ENCODE measurements at places on chromosomes 12 and 14. TPM values are rescaled to one million over a fixed set of nuclear protein-coding genes. Genes with fewer than 3 reads are reported as not detected.

DNA sequence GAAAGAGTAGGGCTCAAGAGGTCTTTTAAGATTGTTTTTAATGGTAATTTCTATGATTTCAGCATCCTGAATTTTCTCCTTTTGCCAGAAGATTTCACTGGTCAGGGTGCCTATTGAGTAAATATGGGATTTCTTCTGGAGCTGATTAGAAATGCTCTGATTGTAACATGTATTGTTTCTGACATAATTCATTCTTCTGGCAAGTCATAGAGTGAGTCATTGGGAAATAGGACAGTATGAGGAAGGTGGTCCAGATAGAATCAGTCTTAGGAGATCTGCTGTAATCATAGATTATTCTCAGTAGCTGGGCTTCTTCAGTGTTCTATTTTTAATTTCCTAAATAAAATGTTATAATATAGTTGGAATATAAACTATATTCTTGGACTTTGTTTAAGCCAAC is 182.0 kb upstream of the NAV3 start:
- no peaks in the 10 kb centered on the region for H3K36me3 ChIP-seq
- DNase-seq, result no peak
- H3K27me3 ChIP-seq, result no peaks in the 10 kb centered on the region
- H3K4me1 ChIP-seq, result no peaks in the 10 kb centered on the region
- no peak overlapping the region for H3K27ac ChIP-seq

The KRT3 gene
- total RNA-seq, result not detected

DNA sequence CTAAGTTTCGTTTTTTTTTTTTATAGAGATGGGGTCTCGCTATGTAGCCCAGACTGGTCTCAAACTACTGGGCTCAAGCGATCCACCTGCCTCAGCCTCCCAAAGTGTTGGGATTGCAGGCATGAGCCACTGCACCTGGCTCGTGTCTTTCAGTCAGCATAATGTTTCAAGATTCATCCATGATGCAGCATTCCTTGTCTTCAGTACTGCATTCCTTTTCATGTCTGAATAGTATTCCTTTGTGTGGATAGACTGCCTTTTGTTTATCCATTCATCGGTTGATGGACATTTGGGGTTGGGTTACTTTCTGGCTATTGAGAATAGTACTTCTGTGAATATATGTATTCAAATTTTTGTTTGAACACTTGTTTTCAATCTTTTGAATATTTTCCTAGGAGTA is 37.4 kb downstream of the HCAR2 start:
- H3K36me3 ChIP-seq, result no peaks in the 10 kb centered on the region
- no peak for DNase-seq
- no peaks in the 10 kb centered on the region for H3K27me3 ChIP-seq
- H3K27ac ChIP-seq, result no peak overlapping the region
- H3K4me1 ChIP-seq, result peaks cover 6% of the 10 kb centered on the region

The CRIP2 gene
- total RNA-seq, result 195 TPM

The PSME1 gene
- 106 TPM for total RNA-seq

DNA sequence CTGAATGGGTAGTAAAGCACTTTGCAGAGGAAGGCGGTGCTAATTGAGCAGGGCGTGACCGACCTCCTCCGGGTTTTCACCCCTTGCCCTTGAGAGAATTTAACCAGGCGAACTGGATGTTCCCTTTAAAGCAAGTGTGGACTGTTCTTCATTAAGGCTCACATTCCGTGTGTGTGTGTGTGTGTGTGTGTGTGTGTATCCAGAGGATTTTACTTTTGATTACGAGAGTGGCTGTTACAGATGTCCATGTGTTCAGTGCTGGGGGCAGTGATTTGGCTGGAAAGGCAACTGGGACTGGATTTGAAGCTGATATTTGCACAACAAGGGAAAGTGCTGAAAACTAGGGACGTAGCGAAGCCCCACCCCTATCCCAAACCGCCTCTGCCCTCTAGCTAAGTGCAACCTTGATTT is 2.2 kb downstream of the TMEM132C start:
- no peaks in the 10 kb centered on the region for H3K4me1 ChIP-seq
- DNase-seq, result no peak

DNA sequence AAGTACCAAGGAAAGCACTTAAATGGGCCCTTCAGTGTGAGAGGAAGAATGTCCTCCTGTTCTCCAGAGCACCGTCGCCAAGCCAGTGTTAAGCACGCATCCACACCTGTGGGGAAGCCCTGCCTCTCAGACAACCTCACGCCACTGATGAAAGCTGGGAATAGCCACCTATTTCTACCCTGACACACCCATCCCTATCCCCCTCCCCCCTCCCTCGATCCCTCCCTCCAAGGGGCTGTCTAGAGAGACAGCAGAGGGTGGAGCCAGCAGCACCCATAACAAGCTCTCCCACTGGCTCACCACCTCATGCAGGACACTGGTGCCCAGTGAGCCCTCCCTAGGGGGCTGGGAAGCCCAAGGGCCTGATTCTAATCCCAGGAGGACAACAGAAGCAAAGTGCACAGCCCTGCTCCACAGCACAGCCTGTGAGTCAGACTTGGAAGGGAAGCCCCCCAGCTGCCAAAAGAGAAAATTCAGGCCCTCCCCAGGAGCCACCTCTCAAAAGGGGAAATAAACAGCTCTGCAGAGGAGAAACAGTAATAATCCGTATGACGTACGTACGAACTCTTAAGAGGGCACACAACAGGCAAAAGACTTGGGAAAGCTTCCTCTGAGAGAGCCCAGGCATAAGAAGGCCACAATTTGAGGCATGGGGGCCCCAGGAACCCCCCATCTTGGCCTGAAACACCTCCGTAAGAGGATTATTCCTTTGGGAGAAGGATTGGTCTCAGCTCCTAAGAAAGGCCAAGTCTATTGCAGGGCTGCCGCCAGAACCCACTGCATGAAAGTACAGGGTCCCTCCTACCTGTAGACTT is 7.8 kb downstream of the PITPNM2 start:
- H3K4me1 ChIP-seq, result no peaks in the 10 kb centered on the region
- no peak overlapping the region for H3K4me3 ChIP-seq
- DNase-seq, result no peak

DNA sequence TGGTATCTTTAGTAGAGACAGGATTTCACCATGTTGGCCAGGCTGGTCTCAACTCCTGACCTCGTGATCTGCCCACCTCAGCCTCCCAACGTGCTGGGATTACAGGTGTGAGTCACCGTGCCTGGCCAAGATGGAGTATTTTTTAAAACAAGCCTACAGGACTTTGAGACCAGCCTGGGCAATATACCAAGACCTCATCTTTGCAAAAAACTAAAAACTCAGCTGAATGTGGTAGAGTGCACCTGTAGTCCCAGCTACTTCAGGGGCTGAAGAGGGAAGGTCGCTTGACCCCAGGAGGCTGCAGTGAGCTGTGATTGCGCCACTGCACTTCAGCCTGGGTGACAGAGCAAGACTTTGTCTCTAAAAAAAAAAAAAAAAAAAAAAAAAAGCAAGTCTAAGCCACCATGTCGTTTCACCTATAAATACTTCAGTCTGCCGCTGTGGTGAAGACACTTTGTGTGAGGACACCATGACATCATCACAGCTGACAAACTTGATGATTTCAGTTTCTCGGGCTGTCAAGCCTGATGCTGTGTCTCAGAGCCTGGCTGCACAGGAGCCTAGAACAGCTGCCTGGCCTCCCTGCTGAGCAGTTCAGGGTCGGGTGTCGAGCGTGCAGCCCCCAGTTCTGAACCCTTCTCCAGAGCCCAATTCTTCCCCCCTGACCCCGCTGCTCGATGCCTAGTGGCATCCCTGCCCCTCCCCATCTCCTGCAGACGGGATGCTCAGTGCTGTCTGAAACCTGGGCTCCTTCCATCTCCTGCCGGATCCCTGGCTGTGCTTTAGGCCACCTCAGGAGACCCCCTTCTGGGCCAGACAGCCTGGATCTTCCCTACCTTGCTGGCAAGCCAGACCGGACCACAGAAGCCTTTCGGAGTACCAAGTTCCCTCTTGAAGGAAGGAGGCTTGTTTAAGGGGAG is 119.2 kb upstream of the EVL start:
- DNase-seq, result no peak
- H3K4me1 ChIP-seq, result peaks cover 9% of the 10 kb centered on the region
- no peaks in the 10 kb centered on the region for H3K36me3 ChIP-seq
- H3K27ac ChIP-seq, result no peak overlapping the region
- H3K4me3 ChIP-seq, result no peak overlapping the region

DNA sequence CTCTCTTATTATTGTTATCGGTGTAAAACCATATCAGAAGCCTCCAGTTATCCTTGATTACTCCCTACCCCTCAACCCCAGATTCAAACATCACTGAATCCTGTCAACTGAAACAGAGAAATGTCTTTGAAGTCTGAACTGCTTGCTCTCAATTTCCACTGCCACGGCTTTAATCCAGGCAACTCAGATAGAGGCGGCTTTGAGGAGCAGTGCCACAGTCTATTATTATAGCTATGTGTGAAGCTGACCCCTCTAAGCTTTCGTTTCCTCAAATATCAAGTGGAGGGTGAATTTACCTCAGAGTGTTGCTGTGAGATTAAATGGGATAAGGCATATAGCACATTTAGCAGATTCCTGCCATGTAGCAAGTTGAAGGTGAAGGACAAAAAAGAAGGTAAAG is 49.0 kb upstream of the PDE3A start:
- no peak for DNase-seq
- H3K36me3 ChIP-seq, result no peaks in the 10 kb centered on the region
- H3K4me1 ChIP-seq, result no peaks in the 10 kb centered on the region
- H3K27ac ChIP-seq, result no peak overlapping the region
- no peaks in the 10 kb centered on the region for H3K27me3 ChIP-seq

DNA sequence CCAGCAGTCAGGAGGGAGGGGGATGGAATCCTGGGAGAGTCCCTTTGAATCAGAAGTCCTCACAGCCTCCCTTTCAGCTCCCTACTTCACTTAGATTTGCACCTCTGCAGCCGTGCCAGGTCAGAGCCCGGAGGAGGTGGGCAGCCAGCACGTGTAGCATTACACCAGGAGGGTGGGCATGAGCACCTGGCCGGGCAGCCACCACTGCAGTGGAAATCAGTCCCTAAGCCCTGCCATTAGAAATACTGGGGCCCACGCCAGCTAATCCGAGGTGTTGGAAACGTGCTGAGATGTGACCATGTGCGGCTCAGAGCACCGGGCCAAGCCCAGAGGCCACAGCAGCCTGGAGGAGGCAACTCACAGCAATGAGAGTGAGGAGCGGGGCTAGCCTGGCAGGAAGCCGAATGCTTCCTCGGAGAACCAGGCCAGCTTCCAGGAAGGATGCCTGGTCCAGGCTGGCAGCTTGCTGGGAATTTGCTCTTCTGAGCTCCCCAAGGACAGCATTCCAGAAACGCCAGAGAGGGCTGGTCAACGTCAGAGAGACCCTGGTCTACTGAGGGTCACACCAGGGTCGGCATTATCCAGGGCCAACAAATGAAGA is 9.4 kb upstream of the CACNA2D4 start:
- H3K4me1 ChIP-seq, result no peaks in the 10 kb centered on the region
- H3K27ac ChIP-seq, result no peak overlapping the region
- no peak for DNase-seq
- H3K4me3 ChIP-seq, result no peak overlapping the region

GRCh38 chr12:54601841-54602240 is 13.4 kb upstream of the PPP1R1A start:
- no peaks in the 10 kb centered on the region for H3K27me3 ChIP-seq
- no peak overlapping the region for H3K4me3 ChIP-seq
- DNase-seq, result no peak
- no peaks in the 10 kb centered on the region for H3K36me3 ChIP-seq
- no peak overlapping the region for H3K27ac ChIP-seq

- no peaks in the 10 kb centered on the region for H3K4me1 ChIP-seq
- H3K27ac ChIP-seq, result no peak overlapping the region
- H3K4me3 ChIP-seq, result no peak overlapping the region
- H3K36me3 ChIP-seq, result no peaks in the 10 kb centered on the region
Measured at GRCh38 chr14:38790916-38791315, 312.1 kb downstream of the SEC23A start.

DNA sequence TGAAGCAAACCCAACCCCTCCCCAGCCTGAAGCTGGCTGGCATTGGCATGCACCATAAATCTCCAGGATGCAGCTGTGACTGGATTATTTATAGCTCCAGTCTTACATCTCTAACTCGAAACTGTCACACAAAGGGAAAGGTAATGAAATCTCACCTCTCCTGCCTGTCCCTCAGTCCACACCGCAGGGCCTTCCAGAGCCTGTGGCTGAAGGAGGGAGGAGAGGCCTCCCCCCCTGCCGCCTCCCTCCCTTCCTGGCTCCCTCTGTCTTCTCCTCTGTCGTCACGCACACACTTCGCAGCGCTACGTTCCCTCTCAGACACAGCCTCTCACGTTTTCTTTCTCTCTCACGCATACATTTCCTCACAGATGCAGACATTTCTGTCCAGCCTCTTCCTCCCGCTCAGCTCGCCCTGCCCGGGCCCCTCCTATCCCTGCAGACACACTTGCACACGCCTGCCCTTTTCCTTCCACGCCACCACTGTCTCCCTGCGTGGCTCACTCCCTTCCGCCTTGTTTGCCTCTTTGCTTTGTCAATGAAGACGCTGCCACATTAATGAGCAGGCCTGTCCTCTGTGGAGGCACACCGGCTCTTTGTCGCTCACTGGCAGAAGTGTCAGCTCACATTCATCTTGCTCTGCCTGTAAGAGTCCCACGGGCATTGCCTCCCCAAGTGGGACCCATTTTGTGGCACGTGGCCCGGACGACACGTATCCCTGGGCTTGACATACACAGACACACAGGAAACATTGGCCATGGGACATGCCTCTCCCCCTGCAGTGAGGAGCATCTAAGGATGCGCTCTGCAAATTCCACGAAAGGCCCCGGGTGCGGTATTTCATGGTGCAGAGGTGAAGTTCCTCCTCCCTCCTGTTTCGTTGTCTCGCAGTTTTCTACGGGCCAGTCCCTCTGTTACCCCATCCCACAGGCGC is 27.9 kb downstream of the IRF2BPL start:
- H3K27ac ChIP-seq, result no peak overlapping the region
- H3K36me3 ChIP-seq, result no peaks in the 10 kb centered on the region
- no peak overlapping the region for H3K4me3 ChIP-seq
- H3K27me3 ChIP-seq, result no peaks in the 10 kb centered on the region

DNA sequence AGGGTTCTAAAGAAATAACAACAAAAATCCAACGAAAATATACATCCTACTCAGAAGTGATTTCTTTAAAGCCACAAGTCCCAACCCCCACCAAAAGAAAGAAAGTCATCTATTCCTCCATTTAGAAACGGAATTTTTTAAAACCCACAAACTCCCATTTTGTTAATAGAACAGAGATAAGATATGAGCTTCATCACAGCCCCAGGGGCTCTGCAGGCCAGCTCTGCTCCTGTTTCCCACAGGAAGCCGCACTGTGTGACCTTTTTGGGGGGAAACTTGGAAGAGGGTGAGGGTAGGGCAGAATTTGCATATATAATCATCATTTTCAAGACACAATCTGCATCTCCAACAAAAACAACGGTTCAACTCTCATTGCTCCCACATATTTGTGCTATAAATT is 2.8 kb downstream of the FBXL14 start:
- peak overlapping the region; percentile 98 for H3K27ac ChIP-seq
- peak overlapping the region; percentile 79 for H3K4me3 ChIP-seq
- H3K27me3 ChIP-seq, result no peaks in the 10 kb centered on the region
- no peaks in the 10 kb centered on the region for H3K4me1 ChIP-seq
- H3K36me3 ChIP-seq, result no peaks in the 10 kb centered on the region

GRCh38 chr12:39538679-39539104 is 80.9 kb downstream of the ABCD2 start:
- H3K27me3 ChIP-seq, result no peaks in the 10 kb centered on the region
- no peak overlapping the region for H3K27ac ChIP-seq
- no peak overlapping the region for H3K4me3 ChIP-seq
- no peak for DNase-seq
- H3K36me3 ChIP-seq, result no peaks in the 10 kb centered on the region
